ENCODE measurements at places on chromosomes 2 and 18. TPM values are rescaled to one million over a fixed set of nuclear protein-coding genes. Genes with fewer than 3 reads are reported as not detected.

SP5 gene
- total RNA-seq = 0.69 TPM

PARD6G gene
- 1.5 TPM for total RNA-seq

DNAJC5G gene
- not detected for total RNA-seq

M1AP gene
- 0.17 TPM for total RNA-seq

IL1RN gene
- 1.6 TPM for total RNA-seq

CNGA3 gene
- total RNA-seq = not detected

REG3G gene
- total RNA-seq = not detected

APCDD1 gene
- total RNA-seq = under 0.01 TPM

SPHKAP gene
- total RNA-seq = not detected

CHRND gene
- total RNA-seq = not detected

NIF3L1 gene
- 37.3 TPM for total RNA-seq

TMBIM1 gene
- total RNA-seq = 404 TPM

OTOS gene
- total RNA-seq = not detected

CXCR1 gene
- total RNA-seq = not detected

C18orf63 gene
- not detected for total RNA-seq

FBXO41 gene
- total RNA-seq = 3.6 TPM

CHRNA1 gene
- 0.05 TPM for total RNA-seq

DCDC2C gene
- not detected for total RNA-seq

SALL3 gene
- 0.17 TPM for total RNA-seq

MAPK4 gene
- not detected for total RNA-seq

LRPPRC gene
- total RNA-seq = 69.5 TPM

DSG2 gene
- 111 TPM for total RNA-seq

ZNF385B gene
- 1.1 TPM for total RNA-seq

HOXD9 gene
- total RNA-seq = 2.4 TPM

MRO gene
- not detected for total RNA-seq

FEV gene
- total RNA-seq = not detected

ST8SIA3 gene
- total RNA-seq = not detected

IL1F10 gene
- total RNA-seq = not detected
